NK-92 treated with Interleukin-12 subunit alpha and Interleukin-12 subunit beta, amount 100 ng/mL, for 24 hours (cell line): ENCODE measurements at places on chromosomes 2 and 18.

DNA sequence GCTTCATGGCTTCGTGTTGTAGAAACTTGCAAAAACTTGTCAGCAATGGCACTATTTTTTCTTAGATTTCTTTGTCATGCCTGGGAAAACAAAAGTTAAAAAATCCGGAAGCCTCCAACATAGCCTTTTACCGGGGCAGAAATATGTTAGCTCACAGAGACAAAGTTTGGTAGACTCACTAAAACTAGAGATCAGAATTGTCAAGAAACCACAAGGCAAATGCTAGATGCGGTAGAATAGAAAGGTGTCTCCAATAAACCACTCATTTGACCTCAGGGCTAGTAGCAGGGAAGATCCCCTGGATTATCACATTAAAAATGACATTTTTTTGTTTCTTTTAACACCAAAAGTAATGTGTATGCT lies 405 bp downstream of the CASP10 start:
- DNase-seq: no peak

GRCh38 chr2:181178130-181178529 lies 197.7 kb downstream of the UBE2E3 start:
- DNase-seq: no peak

DNA sequence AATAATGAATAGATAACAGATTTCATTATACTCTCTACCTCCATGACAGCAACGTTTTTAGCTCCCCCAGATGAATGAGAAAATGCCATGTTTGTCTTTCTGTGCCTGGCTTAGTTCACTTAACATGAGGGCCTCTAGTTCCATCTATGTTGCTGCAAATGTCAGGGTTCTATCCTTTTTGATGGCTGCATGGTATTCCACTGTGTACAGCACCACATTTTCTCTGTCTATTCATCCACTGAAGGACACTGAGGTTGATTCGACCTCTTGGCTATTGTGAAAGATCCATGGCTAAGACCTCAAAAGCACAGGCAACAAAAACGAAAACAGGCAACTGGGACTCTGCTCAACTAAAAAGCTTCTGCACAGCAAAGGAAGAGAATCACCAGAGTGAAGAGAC lies 264.6 kb downstream of the HDAC4 start:
- no peak for DNase-seq

DNA sequence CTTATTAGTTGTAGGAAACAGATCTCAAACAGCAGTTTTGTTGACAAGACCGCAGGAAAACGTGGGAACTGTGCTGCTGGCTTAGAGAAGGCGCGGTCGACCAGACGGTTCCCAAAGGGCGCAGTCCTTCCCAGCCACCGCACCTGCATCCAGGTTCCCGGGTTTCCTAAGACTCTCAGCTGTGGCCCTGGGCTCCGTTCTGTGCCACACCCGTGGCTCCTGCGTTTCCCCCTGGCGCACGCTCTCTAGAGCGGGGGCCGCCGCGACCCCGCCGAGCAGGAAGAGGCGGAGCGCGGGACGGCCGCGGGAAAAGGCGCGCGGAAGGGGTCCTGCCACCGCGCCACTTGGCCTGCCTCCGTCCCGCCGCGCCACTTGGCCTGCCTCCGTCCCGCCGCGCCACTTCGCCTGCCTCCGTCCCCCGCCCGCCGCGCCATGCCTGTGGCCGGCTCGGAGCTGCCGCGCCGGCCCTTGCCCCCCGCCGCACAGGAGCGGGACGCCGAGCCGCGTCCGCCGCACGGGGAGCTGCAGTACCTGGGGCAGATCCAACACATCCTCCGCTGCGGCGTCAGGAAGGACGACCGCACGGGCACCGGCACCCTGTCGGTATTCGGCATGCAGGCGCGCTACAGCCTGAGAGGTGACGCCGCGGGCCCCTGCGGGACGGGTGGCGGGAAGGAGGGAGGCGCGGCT lies at the start of gene TYMS:
Gene TYMS (plus strand): TSS at position 343 of the 690 bp plus-strand sequence. CDS start 90 bp downstream, at position 433.
- peak; percentile 22 for DNase-seq

GRCh38 chr2:168120730-168121129 lies 126.7 kb downstream of the STK39 start:
- no peak for DNase-seq

- DNase-seq: no peak
These were observed 108.8 kb downstream of the NCK2 start for GRCh38 chr2:105853354-105854088.

DNA sequence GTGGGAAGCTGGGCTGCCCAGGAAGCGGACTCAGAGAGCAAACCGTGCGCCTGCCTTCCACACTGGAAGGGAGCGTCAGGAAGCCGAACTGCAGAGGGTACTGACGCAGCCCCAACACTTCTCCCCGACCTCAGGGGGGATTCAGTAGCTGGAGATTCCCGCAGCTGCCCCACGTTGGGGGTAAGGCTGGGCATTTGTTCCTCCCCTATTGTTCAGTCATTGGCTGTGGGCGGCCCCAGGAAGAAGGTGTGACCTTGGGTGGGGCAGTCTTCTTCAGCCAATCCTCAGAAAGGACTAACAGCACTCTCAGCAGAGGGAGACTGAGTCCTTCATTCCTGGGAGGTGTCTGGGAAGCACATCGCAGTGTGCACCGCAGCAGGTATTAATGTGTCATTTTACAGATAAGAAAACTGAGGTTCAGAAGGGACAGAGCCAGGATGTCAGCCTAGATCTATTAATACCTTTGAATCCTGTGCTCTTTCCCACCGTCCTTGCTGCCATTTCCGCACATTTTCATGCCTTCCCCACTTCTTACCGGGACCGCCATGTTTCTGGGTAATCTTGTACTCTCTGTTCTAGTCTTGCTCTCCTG lies 12.1 kb upstream of the C18orf32 start:
- DNase-seq: no peak

DNA sequence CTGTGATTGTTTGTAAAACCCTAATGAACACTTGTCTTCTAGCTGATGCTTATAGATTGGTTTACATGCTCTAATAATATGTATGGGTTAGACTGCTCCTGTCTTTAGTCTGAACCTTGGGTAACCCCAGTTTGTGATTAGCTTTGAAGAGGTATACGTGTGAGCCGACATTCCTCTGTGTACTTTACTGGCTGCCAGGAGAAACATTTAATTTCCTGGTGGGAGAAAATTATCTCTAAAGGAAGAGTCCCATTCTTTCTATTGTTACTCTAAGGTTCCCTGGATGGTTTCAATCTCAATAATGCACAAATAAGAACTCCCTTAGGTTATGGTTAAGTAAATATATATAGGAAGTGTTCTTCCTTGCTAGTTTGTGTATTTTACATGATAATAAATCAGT lies 143.6 kb upstream of the ZSWIM2 start:
- DNase-seq: no peak

GRCh38 chr2:29865512-29865911 lies 55.9 kb downstream of the ALK start:
- no peak for DNase-seq

- no peak for DNase-seq
These were observed 3.2 kb upstream of the FAM98A start for GRCh38 chr2:33602201-33602830.

DNA sequence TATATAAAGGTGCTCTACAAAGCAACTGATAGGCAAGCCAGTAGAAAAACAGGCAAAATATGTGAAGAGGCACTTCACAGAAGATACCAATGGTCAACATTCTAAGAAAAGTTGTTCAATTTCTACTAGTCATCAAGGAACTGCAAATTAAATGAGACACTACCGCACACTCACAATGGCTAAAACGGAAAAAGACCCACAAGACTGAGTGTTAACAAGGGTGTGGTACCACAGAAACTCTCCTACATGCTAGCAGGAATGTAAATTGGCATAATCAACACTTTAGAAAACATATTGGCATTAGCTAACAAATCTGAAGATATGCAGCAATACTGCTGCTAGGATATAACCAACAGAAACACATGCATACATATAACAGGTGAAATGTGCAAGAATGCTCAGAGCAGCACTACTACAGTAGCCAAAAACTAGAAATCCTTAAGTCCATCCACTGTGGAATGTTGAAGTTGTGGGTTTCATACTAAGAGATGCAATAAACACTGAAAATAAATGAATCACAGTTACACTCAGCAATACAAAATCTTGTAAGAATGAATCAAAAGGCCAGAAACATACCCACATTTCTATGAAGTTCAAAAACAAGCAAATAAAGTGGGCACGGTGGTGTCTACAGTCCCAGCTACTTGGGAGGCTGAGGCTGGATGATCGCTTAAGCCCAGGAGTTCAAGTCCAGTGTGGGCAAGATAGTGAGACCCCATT lies 9.2 kb downstream of the RNU4ATAC start:
- no peak for DNase-seq

GRCh38 chr18:77132369-77133050 lies at the start of gene MBP:
TSS of gene MBP (minus strand) at chr18:77132783. CDS start at chr18:77105261, 27,522 bp downstream.
- no peak for DNase-seq

DNA sequence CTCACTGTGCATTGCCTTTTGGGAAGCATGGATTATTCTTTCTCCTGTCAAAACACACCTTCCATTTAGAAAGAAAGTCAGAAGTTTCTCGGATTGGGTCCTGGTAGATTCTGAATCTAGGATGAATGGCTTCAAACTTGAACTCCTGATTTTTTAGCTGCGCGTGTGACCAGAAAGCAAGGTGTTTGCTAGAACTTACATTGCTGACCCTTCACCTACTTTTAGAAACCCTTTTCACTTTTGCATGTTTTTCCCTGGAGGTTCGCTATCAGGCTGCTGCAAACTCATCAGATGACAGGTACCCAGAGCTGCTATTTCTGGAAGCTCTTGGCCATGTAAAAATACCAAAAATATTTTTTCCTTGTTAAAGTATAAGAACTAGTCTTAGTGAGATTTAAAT lies 132.0 kb downstream of the QPCT start:
- DNase-seq: no peak

DNA sequence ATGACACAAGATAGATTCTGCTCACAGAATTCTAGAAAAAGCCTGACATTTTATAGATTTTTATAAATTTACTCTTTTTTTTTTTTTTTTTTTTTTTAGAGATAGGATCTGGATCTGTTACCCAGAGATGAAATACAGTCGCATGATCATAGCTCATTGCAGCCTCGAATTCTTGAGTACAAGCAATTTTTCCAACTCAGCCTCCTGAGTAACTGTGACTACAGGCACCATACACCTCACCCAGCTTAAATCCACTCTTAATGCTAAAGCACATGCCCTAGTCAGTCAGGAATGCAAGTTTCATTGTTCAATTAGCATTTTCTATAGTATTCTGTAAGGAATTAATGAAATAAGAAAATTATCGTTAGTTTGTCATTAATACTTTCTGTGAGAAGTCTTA lies 32.1 kb upstream of the WDR75 start:
- DNase-seq: no peak

DNA sequence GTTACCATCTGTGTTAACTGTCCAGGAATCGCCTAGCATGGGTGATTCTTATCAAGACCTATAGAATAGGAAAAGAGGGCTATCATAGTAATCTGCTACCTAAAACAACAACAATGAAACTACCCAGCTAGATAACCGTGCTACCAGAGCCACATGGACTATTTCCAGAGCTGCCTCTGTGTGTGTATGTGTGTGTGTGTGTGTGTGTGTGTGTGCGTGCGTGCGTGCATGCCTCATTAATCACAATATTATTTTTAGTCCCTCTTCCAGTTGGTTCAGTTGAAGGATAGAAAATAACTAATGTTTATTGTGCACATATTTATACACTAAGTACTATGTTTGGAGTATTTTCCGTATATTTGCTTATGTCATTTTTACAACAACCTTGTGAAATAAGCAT lies 201.1 kb downstream of the SP3 start:
- DNase-seq: no peak

DNA sequence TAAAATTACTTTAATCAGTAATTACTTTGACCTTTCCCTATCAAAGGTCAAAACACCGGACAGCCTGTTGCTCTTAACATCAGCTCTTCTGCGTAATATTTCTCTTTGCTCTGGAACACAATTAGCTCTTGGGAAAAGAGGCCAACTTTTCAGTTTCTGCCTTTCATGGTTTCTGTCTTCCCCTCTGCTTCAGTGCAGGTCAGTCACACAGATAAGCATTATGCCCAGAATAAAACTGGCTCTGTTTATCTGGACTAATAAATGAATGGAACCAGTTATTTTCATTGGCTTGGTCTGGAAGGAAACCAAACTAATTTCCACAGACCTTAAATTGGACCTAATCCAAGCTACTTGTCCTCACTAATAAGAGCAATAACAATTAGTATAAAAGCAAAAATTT lies 26.2 kb upstream of the GALNT3 start:
- DNase-seq: no peak

DNA sequence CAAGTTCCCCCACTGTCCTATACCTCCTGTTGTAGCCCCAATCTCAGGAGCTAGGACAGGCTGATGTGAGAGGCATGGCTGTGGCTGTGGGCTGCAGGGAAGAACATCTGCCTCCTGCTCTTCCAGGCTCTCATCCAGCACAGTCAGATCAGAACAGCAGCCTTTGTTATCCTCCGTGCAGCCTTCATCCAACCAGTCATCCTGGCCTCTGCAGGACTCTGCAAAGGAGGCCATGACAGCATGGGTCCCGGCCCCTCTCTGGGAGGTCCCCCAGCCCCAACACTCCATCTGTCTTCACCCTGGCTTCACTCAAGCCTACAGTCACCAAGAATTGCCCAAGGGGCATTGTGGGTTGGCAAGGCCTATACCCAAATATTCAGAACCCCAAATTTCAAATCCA lies 223.2 kb upstream of the COPS8 start:
- DNase-seq: no peak

- peak; percentile 86 for DNase-seq
These were observed at the start of the genes GLB1L and STK16 for GRCh38 chr2:219245148-219245898. TSS of gene GLB1L (minus strand) at chr2:219245444. CDS start at chr2:219243573, 1,871 bp downstream. TSS of gene STK16 (plus strand) at chr2:219245479. CDS start at chr2:219246000, 521 bp downstream.

DNA sequence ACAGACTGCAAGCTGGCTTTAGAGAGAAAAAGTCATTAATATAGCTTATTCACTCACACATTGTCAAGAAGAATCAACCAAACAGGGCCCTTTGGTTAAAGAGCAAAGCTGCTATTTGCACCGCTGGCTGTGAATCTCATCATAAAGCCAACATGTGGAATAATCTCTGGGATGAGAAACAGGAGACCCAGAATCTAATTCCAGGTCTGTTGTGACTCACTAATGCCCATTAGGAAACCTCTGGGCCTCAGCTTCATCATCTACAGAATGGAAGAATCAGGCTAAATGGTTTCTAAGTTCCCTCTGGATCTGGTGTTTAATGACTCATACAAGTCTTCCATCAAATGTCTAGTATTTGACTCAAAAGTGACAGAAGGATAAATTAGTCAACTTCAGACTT lies 591.7 kb upstream of the DDX18 start:
- DNase-seq: no peak

GRCh38 chr2:85066874-85067351 lies 66.3 kb upstream of the TCF7L1 start:
- peak; percentile 13 for DNase-seq

DNA sequence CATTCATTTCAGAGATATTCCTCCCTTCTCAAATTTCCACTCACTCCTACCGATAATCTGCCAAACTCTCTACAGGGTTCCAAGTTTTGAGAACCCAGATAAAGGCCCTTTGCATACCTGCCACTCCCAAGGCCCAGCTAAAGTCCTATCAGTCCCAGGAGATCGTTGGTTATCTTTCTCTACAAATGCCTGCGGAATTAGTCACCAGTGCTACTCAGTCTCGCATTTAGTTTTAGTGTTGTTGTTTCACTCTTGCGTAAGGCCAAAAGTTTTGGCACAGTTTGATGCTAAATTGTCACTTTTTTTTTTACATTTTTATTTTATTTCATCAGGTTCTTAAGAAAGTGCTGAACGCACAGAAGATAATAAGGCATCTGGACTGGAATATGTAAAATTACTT lies 29.2 kb upstream of the SETBP1 start:
- no peak for DNase-seq

GRCh38 chr2:217231724-217232123 lies 371.9 kb upstream of the TNP1 start:
- no peak for DNase-seq
